DMS53 (cell line): ENCODE measurements at places on chromosomes 5 and 9.

DNA sequence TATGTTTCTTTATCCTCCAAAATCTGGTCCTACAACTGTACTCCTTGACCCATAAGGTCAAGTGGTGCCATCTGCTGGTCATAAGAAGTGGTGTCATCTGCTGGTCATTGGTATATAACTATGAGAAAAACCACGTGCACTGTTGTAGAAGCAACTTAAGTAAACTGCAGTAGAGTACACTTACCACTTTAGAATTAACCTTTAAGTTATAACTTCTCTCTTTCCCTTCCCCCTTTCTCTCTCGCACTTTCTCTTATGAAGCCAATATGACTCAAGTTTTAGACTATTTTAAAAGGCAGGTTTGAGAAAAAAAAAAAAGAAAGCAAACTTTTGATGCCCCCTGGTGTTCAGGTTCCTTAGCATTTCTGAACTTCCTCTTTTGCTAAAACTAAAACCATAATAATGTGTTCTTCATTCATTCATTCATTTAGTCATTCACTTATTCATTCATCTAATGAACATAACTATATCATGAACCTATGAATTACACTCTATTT is 12.8 kb upstream of the MTAP start:
- peak; percentile 88 for DNase-seq

- DNase-seq: peak; percentile 17
These were observed 691.2 kb upstream of the CDH6 start for GRCh38 chr5:30502277-30502676.

DNA sequence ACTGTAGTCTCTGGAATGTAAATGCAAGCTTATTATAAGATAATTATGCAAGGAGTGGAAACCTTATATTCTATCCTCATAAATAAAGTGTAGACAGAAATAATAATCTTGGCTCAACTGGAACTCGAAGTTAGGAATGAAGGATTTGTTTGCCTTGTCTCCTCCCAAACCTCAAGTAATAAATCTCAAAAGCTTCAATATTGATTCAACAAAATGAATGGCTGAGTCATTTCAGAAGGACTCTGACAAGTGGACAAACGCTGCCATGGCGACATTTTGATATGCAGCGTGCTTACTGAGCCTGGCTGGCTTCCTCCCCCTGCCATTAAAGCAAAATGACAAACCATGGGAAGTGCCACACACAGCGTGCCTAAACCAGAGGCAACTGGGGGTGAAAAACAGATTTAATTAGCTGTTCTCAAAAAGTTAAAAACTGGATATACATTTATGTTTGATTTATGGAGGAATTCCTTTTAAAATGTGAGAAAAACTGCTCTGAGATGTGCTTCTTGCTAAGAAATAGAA is 10.5 kb upstream of the ADGRV1 start:
- DNase-seq: peak; percentile 98

GRCh38 chr5:92505925-92506324 is 1075.1 kb downstream of the NR2F1-AS1 start:
- peak; percentile 28 for DNase-seq

GRCh38 chr5:181087309-181087708 is 43.7 kb downstream of the OR2V1 start:
- DNase-seq: no peak

DNA sequence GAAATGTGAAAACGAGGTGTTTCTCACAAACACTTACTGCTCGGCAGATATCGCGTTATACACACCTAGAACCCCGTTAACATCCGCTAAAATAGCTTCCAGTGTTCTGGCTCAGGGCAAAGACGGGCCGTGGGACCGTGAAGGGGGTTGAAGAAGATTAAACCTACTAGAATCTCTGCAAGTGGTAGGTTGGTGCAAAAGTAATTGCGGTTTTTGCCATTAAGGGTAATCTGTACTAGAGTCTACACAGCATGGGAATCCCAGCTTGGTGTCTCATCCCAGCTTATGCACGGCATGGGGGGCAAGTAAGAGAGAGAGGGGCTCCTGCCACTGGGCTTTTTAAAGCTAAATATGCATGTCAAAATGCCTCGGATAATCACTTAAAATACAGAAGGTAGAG is 43.9 kb downstream of the HRH2 start:
- no peak for DNase-seq

GRCh38 chr5:95907067-95907705 is 54.5 kb downstream of the ELL2 start:
- no peak for DNase-seq

DNA sequence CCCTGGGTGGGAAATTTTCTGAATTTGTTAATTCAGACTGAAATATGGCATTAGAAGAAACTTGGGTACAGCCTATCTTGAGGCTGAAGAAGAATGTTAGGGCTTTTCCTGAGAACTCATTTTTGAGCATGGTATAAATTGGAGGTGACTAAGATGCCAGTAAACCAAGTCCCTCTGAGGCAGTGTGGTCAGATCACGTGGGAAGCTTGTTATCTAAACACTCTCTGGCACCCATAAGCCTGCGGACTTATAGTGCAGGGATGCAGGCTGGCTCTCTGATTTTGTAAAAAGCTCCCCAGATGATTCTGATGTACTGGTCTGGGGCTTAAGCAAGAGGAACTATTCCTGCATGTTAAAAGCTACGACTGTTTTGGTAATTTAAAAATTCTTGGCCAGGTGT is 34.3 kb downstream of the MTMR12 start:
- DNase-seq: no peak

DNA sequence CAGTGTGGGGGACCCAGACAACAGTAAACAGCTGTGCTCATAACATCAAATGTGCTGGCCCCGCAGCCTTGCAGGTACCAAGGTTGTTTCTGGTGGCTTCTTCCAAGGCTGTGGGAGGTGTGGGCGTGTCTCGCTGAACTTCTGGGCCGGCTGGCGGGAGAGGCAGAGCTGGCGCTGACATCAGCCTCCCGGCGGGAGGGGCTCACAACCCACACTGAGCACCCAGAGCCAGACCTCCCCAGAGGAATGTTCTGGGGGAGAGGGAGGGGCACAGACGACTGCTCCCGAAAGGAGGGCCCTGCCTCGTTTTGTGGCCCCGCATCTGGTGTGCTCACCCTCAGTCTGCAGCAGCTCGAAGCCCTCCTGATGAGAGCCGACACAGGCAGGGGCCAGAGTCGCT is 6.9 kb upstream of the SLC12A7 start:
- no peak for DNase-seq

DNA sequence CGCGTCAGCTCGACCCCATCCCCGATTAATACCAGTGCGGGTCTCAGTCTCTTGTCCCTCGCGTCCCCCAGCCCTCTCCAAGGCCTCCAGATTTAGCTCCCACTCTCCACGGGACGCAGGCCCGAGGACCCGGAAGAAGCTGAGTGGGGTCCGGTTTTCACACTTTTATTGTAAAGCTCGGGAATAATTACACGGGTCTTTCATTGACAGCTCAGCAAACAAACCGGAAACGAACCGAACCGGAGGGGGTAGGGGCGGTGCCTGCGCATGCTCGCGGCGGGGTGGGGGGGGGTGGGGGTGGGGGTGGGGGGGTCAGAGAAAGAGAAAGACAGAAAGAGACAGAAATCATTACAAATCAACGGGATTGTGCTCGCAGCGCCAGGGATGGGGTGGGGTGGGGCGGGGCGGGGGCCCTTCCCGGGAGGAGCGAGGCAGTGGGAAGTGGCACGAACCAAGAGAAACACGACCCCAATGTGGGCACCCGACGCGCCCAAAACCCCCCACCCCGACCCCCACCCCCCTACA is 27.9 kb downstream of the PCDH1 start:
- peak; percentile 82 for DNase-seq

- DNase-seq: no peak
These were observed 17.9 kb upstream of the DAPK1 start for GRCh38 chr9:87479801-87480201.

DNA sequence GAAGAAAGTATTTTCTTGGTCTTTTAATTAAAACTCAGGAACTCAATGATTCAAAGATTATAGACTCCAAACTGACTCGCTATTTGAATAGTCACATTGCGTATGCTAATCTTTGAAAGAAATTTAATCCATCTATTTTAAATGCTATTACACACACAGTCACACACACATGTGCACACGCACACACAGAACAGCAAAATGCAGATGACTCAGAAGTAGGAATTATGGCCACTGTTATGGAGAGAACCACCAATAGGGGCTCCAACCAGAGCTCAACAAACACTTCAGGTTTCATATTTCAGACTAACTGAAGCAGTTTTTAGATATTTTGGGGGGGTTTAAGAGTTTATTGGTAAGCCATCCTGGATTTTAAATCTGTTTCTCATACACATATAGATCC is 1917.9 kb downstream of the EFNA5 start:
- peak; percentile 39 for DNase-seq

DNA sequence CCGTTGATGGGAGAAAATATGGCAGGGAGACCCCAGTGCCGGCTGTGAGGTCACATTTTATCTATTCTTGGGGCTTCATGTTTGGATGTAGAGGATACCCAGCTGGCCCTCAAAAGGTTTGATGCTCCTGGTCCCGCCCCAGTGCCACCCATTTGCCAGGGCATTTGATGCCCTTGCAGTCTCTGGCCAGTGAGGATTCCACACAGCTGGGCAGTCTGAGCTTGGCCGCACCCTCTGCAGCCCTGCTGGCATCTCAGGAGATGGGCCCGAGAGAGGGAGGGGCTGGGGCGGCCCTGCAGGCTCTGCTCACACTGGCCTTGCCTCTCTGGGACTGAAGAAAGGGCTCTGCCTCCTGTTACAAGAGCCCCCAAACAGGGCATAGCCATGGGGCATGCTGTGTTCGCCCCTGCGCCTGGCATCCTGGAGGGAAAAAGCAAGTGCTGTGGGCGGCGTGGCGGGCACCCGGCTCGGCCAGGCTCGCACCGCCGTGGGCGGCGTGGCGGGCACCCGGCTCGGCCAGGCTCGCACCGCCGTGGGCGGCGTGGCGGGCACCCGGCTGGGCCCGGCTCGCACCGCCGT is 27.6 kb downstream of the ADAMTSL2 start:
- no peak for DNase-seq

DNA sequence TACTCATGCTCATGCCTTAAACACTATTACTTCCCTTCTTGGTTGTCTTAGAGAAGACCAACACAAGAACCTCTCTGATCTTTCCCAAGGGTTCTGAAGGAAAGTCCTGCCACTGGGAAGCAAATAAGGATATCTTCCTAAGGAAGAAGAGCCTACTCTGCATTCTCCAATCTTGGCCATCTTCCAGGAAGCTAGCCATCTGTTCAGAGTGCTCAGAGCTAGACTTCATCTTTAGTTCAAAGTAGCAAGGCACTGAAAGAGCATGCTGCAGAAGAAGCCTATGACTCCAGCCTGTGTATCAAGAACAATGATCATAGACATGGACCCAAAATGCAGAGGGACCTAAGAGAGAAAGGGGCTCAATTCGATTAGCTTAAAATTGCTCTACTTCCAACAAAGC is 114.7 kb downstream of the KIAA0825 start:
- DNase-seq: peak; percentile 19

- DNase-seq: peak; percentile 88
These were observed 25.9 kb upstream of the UNC5A start for GRCh38 chr5:176784218-176785165.

GRCh38 chr5:163397354-163397753 is 40.0 kb upstream of the CCNG1 start:
- no peak for DNase-seq

GRCh38 chr5:171957591-171958251 is 48.7 kb downstream of the FBXW11 start:
- DNase-seq: peak; percentile 10

DNA sequence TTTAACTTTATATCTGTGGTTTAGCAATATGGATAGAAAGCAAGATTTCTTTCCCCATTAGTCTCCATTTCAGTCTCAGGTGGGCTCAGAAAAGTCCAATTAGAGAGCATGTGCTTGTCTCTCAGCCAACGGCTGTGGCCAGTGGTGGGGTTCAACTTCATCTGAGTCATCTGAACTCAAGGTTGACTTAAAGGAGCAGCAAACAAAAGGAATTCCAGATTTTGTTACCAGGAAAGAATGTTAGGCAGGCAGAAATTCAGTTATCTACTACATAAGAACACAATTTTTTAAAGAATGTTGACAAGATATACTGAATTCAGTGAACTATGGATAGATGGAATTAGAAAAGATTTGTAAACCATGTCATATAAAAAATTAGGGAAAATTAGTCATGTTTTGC is 784.1 kb downstream of the MAT2B start:
- no peak for DNase-seq

DNA sequence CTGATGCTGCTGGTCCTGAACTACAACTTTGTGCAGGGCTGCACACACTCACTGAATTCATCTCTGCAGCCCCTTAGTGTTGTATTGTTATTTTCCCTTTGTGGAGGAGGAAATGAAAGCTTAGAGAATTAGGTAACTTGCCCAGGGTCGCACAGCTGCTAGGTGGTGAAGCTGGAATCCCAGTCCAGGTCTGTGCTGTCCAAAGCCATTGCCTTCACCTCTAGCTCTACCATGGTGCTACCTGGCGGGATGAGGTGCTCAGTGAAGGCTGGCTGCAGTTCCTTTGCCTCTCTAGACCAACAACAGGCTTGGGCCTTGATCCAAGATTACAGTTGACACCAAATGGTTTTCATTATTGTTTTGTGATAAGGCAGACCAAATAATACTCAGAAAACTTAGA is 177.8 kb upstream of the PITX1 start:
- DNase-seq: no peak

DNA sequence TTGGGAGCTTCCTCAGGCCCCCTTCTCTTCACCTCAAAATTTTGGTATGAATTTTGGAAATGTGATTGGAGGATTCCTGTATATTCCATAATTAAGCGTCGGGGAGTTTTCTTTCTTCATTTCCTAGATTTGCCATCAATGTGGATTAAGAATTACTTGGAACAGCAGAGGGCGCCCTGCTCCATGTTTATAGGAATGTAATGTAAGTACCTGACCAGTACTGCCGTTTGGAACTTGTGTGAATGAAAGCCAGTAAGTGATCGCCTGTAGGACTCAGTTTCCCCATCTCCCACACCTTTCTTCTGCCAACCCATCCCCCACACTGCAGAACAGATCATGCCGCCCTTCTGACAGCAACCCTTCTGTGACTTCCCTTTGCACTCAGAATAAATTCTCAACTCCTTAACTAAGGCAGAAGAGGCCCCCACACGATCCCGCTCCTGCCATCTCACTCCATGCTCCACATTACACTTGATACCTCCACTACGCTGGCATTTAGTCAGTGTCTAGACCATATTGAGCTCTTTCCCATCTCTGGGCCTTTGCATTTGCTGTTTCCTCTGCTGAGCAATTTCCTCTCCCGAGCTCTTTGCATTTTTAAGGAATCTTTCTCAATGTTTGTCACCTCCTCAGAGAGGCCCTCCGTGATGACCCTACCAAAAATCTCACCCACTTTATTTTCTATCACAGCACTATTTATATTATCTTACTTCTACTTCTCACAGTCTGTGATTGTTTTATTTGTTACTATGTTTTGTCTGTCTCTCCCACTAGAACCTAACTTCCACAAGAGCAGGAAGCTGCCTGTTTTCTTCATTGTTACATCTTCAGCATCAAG is 79.5 kb upstream of the HTR4 start:
- DNase-seq: peak; percentile 91

- DNase-seq: peak; percentile 99
These were observed 151.5 kb upstream of the PITX1 start for GRCh38 chr5:135185481-135186065.
